ENCODE measurements at places on chromosomes 3 and 15.

DNA sequence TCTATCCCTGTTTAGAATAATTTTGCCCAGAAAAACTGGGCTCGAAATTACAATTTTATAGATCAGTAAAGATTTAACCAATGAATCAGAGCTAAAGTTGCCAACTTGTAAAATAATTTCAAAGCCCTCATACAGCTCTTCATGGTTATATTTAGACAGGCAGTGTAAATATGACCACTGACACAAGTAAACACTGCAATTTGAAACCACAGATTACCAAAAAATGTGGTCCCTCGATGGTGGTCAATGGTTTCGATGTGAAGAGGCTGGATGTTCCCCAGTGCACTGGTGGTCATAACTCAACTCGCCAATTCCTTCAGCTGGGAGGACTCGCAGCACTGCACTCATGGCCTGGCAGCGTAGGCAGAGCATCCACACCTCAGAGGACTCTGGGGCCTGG, 28.6 kb downstream of the LRTM1 start:
- no peak for DNase-seq

GRCh38 chr3:62332017-62332416, 41.3 kb downstream of the FEZF2 start:
- DNase-seq, result no peak

GRCh38 chr15:78682004-78682651, 41.1 kb upstream of the CHRNB4 start:
- no peak for DNase-seq

DNA sequence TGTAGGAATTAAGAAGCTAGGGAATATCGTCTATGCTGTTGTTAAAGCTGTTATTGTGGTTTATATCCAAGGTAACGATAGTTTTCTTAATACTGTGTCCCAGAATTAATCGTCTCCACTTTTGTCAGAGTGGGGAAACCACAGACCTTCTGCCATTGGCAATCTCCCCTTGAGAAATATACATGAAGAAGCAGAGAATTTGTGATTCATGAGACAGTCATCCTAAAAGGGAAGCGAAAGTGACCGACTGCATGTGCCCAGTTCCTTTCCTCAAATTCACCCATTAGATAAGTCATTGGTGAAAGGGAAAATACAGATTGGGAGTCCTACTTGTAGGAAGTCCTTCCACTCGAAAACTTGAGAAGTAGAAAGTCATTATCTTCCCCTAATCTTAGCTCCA, 26.6 kb downstream of the DIPK2A start:
- DNase-seq, result peak; percentile 52

- DNase-seq, result peak; percentile 78
Observed at GRCh38 chr15:71559098-71559497, 251.3 kb upstream of the NR2E3 start.

GRCh38 chr3:195015021-195015420, 255.9 kb downstream of the XXYLT1 start:
- DNase-seq, result peak; percentile 31

DNA sequence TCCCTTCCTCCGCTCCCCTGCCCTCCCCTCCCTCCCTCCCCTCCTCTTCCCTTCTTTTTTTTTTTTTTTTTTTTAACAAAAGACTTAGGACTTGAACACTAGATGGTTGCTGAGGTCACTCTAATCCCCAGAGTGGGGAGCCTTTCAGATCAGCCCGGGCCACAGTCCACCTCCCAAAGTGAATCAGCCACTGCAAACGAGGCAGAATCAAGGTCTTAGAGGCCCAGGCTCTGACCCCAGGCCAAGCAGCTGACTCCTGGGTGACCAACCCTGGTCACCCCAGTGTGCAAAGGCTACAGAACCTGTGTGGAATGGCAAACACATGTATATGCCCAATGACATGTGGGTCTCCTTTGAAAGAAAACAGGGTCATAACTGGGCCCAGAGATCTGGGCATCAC, 18.3 kb upstream of the EHD4 start:
- DNase-seq, result no peak

GRCh38 chr15:27042646-27043045, 71.7 kb downstream of the GABRG3 start:
- DNase-seq, result no peak

GRCh38 chr3:190266913-190267290, 55.3 kb downstream of the CLDN1 start:
- no peak for DNase-seq

- no peak for DNase-seq
Observed at GRCh38 chr3:197295871-197296270, 2.5 kb downstream of the DLG1 start.

DNA sequence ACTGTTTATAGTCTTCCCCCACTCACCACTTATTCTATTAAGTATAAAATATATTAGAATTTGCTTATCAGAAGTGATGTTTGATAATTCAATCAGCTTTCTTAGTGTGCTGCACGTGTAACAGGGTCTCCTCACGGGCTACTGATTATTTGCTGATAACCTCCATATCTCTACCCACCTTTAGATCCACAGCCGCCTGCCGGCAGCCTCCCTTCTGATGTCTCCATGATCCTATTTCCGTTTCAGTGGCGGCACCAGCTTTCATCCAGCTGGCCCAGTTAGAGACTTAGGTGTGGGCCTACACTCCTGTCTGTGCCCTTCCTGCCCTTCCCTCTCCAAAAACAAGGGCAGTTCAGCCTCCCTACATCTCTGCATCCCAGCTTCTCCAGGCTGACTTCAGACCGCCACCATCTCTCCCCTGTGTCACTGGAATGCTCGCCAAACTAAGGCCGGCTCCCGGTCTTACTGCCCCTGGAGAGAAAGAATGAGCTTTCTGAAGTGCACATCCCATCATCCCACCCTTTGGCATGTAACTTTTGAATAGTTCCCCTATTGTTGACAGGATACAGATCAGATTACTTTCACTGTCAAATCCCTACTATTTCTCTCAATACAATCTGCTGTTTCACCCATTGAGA, 76.6 kb upstream of the PRTG start:
- DNase-seq, result peak; percentile 29

GRCh38 chr3:125440559-125440955, 65.4 kb upstream of the ZNF148 start:
- no peak for DNase-seq

GRCh38 chr3:48064292-48064829, 48.1 kb upstream of the MAP4 start:
- no peak for DNase-seq

DNA sequence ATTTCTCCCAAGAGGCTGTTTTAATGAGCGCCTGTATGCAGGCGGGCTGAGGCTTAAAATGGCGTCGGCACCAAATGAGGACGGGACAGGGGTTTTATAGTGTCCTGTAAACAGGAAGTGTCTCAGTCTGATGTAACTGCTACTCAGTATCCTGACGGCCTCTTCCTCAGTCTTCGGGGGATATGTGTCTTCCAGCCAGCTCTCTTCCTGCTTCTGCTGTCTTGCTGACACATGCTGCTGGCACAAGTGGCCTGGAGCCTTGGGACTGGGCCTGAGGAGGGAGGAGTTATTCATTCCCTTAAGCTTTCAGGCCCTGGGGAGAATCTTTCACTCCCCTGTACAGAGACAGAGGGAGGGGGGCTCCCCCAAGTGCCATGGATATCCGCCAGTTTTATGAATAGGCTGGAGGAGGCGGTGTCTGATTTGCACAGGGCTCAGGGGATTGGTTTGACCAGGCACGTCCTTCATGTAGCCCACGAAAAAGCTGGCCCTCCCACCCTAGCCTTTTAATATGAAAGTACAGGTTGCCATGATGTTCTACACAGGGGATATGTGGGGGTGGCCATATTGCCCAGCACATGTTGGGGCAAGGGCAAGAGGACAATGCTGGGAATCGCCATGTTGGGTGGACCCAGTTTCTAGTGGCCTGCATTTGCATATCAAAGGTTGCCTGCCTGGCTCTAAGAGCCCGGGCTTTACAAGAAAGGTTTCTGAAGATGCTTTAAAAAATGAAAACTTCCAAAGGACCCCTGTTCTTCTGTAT, 19.9 kb downstream of the NDUFB4 start:
- DNase-seq, result peak; percentile 78

- no peak for DNase-seq
Observed at GRCh38 chr3:145959457-145960088, 201.4 kb downstream of the PLOD2 start.

- DNase-seq, result peak; percentile 68
Observed at GRCh38 chr15:68106656-68107055, 52.5 kb downstream of the PIAS1 start.

- DNase-seq, result no peak
Observed at GRCh38 chr3:3600665-3601340, 198.4 kb upstream of the LRRN1 start.

GRCh38 chr3:155317211-155317610, 23.7 kb upstream of the STRIT1 start:
- DNase-seq, result peak; percentile 21

- no peak for DNase-seq
Observed at GRCh38 chr3:34053626-34054025, 255.2 kb downstream of the PDCD6IP start.

GRCh38 chr3:115800489-115801075, 177.3 kb downstream of the GAP43 start:
- peak; percentile 81 for DNase-seq

DNA sequence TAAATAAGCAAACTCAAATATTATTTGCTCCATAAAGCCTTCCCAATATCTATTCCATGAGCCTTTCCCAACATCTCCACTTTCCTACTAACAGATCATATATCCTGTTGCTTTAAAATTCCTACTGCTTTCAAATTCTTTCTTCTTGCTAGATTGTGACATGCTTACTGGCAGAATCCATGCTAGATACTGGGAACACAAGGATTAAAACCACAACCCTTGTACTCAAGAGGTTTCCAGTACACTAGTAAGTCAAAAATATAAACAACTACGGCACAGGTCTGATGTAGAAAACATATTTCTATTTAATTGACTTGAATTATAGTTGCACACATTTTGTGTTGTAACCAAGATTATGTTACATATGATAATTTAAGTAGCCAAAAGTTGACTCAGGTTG, 275.0 kb downstream of the ZBTB20 start:
- no peak for DNase-seq

DNA sequence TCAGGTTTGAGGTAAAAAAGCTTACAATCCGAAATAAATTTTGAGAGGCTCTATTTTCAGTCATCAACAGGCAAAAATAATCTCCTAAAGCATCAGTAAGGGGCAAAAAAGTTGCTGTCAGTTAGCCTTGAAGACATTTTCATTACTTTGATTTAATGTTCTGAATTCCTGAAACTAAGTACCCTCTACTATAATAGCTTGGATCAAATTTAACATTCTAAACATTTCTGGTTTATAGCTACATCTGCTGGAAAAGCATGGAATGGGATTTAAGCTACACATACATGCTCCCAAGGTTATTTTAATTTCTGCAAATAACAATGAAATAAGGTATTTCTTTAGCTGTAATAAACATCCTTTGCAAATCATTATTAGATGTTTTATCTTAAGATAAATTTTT, 245.4 kb downstream of the ULK4 start:
- DNase-seq, result peak; percentile 53

DNA sequence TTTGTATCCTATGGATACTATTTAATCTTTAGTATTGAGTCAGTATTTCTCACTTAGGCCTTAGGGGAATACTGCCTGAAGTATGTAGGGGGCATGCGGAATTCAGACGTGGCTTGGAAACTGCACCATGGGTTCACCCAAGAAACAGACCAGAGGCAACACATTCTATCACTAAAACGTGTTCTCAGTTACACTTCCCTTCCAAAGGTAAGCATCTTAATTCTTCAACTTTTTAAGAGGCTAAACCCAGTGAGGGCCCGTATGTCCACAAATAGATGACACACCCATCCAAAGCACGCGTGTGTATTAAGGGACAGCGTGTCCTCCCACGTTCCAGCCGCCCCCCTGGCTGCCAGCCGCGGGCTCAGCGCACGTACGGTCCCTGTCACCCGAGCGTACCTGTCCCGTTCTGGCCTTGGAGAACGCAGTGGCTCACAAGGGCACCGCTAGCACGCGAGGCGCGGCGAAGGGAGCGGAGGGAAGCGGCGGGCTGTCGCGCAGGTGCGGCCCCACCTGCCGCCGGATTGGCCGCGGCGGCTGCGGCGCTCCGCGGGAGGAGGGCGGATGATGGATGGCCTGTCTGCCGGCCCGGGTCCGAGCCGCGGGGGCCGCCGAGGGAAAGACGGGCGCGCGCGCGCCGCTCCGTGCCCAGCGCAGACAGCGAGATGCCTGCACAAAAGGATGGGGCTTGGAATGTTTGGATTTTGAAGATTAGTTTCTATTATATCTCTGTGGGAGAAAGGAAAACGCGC, 1003.9 kb upstream of the NR2F2 start:
- DNase-seq, result peak; percentile 12

GRCh38 chr3:141233457-141234161, 2.0 kb downstream of the PXYLP1 start:
- DNase-seq, result no peak

GRCh38 chr3:94359996-94360395, 297.1 kb downstream of the NSUN3 start:
- DNase-seq, result no peak

GRCh38 chr15:33048255-33048654, 146.3 kb downstream of the FMN1 start:
- DNase-seq, result no peak

- DNase-seq, result peak; percentile 48
Observed at GRCh38 chr15:88127432-88127790, 129.1 kb downstream of the NTRK3 start.

- no peak for DNase-seq
Observed at GRCh38 chr3:187705164-187705563, 2.8 kb upstream of the RTP2 start.

DNA sequence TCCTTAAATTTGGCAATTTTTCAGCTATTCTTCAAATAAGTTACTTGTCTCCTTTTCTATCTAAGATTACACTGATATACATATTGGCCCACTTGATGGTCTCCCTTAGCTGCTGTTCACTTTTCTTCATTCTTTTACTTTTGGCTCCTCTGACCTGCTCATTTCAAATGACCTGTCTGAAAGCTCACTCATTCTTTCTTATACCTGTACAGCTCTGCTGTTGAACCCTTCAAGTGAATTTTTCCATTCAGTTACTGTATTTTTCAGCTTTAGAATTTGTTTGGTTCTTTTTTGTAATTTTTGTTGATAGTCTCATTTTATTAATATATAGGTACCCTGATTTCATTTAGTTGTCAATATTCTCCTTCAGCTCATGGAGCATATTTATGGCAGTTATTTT, 39.7 kb downstream of the MNS1 start:
- DNase-seq, result no peak

DNA sequence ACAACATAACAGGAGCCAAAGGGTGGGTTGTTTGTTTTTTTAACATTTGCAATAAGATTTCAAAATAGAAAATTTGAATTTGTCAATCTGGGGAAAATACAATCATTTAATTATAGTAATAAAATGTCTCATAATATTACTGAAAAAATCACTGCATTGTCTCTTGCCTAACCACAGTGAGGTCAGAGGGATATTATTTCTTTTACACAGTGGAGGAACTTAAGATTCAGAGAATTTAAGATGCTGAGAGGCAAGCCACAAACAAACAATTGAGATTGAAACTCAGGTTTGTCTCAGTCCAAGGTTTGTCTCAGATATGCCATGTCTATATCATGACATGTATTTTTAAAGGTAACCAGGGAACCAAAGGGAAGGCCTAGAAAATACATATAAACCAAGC, 428.7 kb downstream of the FOXP1 start:
- DNase-seq, result no peak

GRCh38 chr3:139120086-139121056, 75.7 kb upstream of the PRR23C start:
- DNase-seq, result peak; percentile 70

- DNase-seq, result peak; percentile 38
Observed at GRCh38 chr15:72511536-72511935, 37.4 kb downstream of the ARIH1 start.

GRCh38 chr3:58612830-58613229, 35.6 kb upstream of the FAM107A start:
- DNase-seq, result no peak

GRCh38 chr15:84748274-84749110, at the start of gene ZNF592:
TSS of gene ZNF592 (plus strand) at chr15:84748592. CDS start at chr15:84782676, 34,084 bp downstream.
- peak; percentile 83 for DNase-seq

GRCh38 chr3:71247221-71247957, 336.1 kb downstream of the FOXP1 start:
- DNase-seq, result peak; percentile 86
